ENCODE measurements at places on chromosomes 7 and 10.

GRCh38 chr10:67520924-67521520, 175.0 kb downstream of the CTNNA3 start:
- DNase-seq: peak; percentile 52

GRCh38 chr10:34364253-34365037, 450.7 kb downstream of the PARD3 start:
- DNase-seq: no peak

DNA sequence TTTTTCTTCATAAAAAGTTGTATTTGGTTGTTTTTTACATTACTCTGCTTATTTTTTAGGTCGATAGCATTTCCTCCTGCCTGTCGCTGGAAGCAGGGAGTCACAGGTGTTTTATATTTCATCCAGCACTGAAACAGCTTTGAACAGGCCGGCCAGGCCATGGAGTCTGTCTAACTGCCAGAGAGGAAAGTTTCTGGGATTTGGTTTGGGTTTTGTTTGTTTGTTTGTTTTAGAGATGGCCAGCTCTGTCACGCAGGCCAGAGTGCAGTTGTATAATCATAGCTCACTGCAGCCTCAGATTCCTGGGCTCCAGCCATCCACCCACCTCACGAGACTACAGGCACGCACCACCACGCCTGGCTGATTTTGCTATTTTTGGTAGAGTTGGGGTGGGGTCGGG, 23.4 kb downstream of the PROSER2 start:
- DNase-seq: no peak

DNA sequence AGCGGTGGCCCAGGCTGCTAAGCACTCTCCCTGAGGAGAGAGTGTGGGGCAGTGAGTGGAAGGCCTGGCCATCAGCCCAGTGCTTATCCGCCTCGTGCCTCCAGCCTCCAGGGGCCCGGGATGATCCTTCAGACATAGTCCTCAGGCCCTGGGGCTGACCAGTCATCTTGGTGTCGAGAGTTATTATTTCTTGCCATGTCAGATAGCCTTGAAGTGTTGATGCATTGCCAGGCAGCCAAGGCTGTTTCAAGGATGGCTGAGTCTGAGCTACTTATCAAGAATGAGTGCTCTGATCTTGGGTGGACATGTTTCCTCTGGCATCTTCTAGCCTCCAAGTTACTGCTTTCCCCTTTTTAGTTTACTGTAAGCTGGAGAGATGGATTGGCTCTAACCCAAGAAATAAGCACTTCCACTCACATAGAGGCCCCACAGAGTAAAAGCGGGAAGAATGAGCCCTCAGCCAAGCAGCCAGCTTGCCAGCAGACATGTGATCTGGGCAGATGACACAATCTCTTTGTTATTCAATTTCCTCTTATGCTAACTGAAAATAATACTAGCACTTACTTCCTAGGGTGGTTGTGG, 136.5 kb upstream of the NAMPT start:
- no peak for DNase-seq

DNA sequence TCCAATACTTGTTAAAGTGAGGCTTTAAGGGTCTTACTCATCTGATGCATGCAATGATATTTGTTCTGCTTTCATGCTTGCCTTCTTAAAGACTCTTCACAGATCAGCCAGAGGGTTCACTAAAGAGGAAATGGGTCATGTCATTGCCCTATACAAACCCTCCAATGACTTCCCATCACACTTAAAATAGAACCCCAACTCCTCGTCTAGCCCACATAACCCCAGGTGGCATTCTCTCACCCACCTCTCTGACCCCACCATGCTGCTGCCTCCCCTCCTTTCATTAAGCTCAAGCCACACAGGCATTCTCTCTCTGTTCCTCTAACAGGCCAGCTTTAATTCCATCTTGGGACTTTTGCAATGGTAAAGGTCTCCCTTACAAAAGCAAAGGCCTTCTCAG, 253.6 kb downstream of the GRID1 start:
- peak; percentile 4 for DNase-seq

GRCh38 chr10:12822893-12823170, 178.7 kb downstream of the CCDC3 start:
- no peak for DNase-seq

DNA sequence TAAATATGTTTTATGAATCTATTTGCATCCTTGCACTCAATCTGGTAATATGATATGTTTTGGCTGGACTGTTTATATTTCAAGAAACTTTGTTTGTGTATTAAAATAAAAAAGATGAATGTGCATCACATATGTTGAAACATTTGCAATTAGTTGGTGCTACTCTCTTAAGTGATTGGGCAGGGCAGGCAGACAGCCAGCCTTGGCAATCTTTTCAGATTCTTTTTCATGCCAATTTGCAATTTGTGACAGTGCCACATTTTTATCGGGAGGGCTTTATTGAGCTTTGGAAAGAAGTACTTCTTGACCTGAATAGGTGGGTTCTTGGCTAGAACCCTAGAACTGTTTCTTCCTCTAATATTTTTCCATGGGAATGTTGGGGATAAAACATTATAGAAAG, 152.2 kb downstream of the NXPH1 start:
- no peak for DNase-seq

- DNase-seq: no peak
Observed at GRCh38 chr7:45893374-45893995, 5.2 kb downstream of the IGFBP1 start.

- DNase-seq: no peak
Observed at GRCh38 chr7:93011351-93012294, 106.2 kb downstream of the SAMD9 start.

GRCh38 chr10:89744026-89744425, 42.6 kb downstream of the KIF20B start:
- DNase-seq: no peak

DNA sequence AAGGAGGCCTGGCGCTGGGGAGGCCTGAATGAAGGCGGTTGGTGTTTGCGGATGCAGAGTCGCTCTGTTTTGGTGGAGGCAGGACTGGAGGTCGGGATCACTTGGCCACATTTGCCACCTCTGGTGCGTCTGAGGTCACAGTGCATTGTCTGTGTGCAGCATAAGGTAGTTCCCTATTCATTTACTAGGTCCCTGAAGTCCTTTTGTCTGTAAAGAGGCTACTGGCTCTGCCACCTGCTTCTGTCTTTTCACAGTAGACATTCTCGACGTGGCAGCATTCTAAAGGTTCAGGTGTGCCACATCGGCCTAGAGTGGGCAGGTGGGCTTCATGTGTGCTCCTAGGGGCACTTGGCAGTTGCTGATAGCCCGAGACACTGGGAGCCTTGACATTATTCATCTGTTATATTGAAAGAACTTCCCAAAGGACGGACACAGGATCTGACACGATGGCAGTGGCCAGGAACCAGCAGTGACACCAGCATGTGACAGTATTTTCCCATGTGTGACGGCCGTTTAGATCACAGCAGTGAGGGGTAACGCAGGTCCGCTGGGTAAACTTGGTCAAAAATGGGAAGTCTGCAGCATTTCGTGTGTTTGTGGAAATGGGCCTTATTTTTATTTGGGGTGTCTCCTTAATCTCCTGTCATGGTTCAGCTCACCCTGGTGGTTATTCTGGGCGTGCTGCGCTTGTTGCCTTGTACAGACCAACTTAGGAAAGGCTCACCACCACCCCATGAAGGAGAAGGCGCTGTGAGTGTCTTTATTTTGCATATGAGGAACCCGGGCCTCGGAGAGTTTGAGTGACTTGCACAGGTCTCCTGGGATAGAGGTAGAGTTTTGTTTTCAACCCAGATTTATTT, 5.9 kb downstream of the MGMT start:
- DNase-seq: peak; percentile 31

DNA sequence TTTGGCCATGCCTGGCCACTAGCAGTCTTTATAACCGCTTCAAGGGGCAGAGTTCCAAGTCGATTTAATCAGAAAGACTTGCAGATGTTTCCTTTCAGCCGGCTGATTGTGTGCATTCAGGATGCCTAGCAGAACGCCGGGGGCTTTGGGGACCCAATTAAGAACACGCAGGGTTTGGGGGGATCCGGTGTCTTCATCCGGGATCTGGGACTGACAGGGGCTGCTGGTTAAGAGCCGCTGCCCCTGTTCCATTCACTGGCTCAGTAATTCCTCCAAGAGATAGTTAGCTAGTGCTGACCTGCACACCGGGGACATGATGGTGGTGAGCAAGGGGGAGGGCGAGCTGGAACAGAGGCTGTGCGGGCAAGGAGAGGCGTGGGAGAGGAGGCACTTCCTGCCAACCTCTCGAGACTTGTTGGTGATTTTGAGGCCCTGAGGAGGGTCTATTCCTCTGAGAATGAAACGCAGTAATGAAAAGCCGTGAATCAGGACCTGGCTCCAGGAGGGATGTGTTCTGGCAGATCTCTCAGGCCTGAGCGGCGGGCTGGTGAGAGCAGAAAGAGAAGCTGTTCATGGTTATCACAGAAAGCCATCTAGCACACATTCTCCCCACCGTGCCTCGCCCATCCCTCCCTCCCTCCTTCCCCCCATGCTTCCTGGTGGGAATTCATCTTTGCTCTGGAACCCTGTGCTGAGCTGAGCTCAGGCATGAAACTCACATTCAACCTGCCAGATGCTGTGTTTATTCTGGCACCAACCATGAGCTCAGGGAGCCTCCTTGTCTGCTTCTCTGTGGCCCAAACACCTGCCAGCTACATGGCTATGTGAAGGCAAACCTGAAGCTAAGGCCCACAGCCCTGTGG, 152.0 kb downstream of the CCDC3 start:
- DNase-seq: no peak

DNA sequence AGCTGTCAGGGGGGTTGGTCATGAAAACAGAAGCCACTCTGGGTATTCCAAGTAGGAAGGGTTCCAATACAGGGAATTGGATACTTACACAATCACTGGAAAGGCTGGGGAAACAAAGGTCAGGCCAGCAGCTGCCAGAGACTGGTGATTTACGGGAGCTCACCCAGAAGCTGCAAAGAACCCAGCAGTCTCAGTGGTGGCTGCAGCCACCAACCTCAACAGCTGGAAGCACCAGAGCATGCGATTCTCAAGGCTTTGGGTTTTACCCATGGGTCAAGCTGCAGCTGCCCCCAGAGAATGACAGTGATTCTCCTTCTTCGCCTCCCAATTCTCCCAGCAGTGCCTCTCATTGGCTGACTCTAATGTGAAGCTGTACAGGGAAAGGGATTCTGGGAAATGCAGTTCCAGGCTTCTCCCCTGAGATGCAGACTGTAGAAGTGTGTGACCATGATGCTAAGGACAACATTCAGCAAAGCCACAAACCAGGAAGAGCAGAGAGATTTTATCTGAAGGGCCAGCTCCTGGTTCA, 107.2 kb upstream of the TCF7L2 start:
- DNase-seq: peak; percentile 5

DNA sequence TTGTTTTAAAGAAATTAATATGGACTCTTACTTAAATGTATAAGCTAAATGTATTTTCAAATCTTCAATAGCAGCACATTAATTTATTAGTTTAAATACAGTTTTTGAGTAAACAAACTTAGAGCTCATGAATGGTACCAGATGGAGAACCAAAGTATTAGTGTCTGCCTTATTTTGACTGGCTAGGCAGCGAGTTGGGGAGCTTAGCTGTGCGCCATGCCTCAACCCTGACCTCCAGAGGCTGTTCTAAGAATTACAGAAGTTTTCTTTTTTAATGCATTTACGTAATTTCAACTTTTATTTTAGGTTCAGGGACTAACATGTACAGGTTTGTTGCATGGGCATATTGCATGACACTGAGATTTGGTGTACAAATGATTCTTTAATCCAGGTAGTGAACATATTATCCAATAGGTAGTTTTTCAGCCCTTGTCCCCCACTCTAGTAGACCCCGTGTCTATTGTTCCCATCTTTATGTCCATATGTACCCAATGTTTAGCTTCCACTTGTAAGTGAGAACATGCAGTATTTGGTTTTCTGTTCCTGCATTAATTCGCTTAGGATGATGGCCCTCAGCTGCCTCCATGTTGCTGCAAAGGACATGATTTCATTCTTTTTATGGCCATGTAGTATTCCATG, 166.8 kb downstream of the IQUB start:
- peak; percentile 32 for DNase-seq

- DNase-seq: no peak
Observed at GRCh38 chr7:100208911-100209408, 10.8 kb upstream of the PVRIG start.

DNA sequence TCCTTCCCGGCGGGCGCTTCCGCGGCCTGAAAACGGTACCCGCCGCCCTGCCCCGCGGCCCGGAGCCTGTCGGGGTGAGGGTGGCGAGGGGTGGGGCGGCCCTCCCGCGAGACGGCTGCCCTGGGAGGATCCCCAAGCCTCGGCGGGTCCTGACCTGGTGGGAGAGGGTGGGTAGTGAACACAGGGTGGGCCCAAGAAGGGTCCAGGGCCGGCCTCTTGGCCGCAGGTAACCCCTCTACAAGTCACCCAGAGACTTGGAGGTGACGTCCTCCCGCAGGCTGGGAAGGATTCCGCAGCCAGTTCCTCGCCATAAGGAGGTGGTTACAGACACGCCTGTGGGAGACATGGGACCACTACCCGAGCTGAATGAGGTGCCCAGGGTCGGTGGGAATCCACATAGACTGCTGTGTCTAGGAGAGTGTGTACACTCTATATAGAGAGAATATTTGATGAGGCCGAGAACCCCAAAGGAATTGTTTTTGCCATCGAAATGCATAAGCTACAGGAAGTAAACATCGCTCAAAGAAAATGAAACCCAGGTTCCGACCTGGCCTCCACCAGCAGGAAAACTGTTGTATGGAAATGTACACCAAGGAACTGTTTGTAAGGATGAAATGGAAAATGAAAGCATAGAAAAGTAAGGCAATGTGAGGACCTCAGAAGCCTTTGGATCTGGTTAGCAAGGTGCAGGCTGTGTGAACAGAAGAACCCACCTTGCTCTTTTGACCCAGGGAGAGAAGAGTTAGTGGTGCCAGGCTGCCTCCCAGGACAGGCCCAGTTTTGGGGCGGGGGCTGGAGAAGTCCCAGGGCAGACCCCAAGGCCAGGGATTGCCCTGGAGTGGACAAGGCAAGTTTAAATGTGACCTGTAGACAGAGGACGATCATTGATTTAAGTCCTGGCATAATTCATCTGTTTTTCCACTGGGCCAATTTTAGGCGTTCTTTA, 659 bp downstream of the OPTN start:
- no peak for DNase-seq

- no peak for DNase-seq
Observed at GRCh38 chr7:9026121-9026520, 592.7 kb downstream of the NXPH1 start.

DNA sequence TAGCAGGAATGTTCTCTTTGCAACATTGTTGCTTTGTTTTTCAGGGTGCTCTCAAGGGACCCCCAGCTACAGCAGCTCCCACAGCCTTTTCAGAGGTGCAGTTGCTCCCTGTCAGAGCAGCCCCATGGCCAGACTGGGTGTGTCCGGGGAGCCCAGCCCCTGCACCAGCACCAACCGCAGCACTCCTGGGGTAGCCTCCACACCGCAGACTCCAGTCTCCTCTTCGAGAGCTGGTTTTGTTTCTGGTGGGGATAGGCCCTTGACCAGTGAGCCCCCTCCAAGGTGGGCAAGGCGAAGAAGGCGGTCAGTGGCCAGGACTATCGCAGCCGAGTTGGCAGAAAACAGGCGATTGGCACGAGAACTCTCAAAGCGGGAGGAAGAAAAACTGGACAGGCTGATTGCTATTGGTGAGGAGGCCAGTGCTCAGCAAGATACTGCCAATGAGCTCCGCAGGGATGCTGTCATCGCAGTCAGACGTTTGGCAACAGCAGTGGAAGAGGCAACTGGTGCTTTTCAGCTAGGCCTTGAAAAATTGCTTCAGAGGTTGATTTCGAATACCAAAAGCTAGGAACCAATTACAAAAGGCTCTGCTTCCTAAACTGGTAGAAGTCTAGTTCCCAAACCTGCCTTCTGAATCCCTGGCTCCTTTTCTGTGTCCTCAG, 5.4 kb downstream of the HSPA14 start:
- DNase-seq: no peak

- DNase-seq: no peak
Observed at GRCh38 chr7:7956531-7957128, 12.0 kb upstream of the GLCCI1 start.

- no peak for DNase-seq
Observed at GRCh38 chr10:125765835-125766234, 9.8 kb downstream of the MMP21 start.
